Cerebellar nuclear complex (tissue), 1 donor: ENCODE measurements at places on chromosomes 6 and 20.

DNA sequence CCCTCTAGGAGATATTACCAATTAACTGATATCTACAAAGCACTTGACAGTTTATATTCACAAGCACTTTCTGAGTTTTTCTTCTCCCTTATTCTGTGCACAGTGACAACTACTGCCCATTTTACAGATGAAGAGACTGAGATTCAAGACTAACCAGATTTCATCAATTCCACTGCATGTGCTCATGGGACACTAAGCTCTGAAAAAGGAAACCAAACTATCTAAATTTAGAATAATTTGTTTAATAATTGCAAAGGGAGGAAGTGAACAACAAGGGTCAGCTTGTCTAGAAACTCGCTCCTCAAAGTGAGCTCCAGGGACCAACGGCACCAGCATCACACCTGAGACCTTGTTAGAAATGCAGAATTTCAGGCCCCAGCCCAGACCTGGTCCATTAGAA is 50.8 kb upstream of the MYLIP start:
- DNase-seq = no peak

GRCh38 chr20:43151901-43152300 is 37.8 kb downstream of the PTPRT start:
- no peak for DNase-seq

DNA sequence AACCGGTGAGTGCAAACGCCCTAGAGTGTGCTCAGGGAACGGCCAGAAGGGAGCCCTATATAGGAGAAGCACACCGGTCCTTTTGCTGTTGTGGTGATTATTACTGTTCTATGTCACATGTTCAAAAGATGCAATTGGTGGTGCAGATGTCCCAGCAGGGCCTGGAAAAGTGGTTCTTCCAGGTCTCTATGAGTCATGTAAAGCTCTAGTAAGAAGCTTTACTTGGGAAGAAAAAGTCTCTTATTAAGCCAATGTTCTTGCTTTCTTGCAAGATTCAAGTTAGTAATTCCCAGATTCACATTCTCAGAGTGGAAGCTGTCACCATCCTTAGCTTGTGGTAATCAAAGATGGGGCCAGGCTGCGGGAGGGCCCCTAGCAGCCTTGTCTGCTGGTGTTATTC is 23.3 kb downstream of the EDN3 start:
- no peak for DNase-seq

DNA sequence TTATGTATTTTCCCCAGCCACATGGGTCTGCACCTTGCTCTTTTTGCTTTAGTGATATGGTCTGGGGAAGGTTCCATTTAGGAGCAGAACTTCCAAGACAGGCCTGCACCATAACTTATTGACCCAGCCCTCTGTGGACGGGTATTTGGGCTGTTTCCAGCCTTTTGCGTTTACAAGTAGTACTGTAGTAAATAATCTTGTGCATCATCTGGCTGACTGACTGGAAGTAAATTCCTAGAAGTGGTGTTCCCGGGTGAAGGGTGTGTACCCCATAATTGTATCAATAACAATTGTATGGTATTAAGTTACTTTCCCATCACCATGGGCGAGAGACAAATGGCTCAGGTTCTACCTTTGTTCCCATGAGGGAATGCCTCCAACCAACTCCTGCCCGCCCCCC is 31.6 kb downstream of the SPDEF start:
- no peak for DNase-seq

- DNase-seq = no peak
These were observed 180.1 kb upstream of the AKAP12 start for GRCh38 chr6:151059612-151060095.

DNA sequence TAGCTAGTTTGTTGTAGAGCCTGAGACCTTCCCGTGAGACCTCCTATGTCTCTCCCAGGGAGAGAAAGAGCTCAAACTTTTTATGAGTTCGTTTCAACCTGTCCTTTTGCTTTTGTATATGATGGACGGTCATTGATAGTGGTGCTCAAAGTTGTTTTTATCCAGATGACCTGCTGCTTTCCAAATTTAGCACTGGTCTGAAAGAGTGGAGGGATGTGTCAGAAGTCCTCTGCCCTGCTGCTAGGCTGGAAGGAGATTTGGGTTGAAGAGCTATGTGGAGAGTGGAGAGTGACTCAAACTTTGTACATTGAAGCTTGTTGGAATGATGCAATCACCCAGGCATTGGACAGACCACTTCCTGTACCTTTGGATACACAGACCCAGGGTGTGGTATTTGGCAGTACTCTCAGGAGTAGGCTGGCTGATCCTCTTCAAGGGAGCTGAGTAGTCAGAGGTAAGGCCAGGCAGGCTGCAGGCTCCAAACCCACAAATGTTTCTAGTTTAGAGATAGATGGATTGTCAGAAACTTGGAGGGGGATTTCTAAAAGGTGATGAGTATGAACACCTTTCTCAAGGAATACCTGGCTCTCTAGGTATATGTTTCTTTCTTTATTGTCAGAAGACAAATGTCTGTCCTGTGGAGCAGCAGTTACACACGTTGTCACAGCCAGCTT is 49.4 kb upstream of the RREB1 start:
- peak; percentile 1 for DNase-seq

GRCh38 chr20:25011831-25012241 is 19.3 kb upstream of the APMAP start:
- no peak for DNase-seq
